NCI-H2227 treated with DMSO at 0.1 percent for 48 hours (cell line): ENCODE measurements at places on chromosomes 2 and 18.

DNA sequence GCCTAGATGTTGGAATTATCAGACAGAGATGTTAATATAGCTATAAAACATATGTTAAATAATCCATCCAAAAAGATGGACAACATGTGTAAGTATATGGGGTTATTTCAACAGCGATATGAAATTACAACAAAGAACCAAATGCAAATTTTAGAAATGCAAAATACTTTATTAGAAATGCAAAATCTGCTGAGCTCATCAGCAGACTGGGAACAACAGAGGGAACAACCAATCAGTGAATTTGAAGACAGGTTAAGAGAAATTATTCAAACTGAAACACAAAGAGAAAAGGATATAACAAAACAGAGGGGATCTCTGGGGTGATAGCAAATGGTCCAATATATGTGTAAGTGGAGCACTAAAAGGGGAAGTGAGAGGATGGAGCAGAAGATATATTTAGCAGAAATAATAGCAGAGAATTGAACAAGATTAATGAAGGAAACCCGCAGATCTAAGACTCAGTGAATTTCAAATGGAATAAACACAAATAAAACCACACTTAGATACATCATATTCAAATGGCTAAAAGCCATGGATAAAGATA is 13.5 kb upstream of the HS6ST1 start:
- no peak for DNase-seq

GRCh38 chr2:7373156-7373555 is 455.9 kb downstream of the RNF144A start:
- no peak for DNase-seq

DNA sequence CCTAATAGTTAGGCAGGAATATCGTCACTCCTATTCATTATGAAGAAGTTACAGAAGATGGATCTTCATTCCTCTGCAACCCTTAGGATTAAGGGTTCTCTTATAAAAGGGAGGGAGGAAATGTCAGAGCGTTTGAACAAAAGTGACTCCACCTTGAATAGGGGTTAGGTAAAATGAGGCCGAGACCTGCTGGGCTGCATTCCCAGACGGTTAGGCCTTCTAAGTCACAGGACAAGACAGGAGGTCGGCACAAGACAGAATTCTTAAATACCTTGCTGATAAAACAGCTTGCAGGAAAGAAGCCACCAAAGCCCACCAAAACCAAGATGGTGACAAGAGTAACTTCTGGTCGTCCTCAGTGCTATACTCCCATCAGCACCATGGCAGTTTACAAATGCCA is 147.6 kb downstream of the CDCA7 start:
- no peak for DNase-seq

GRCh38 chr2:72442270-72442669 is 294.6 kb upstream of the CYP26B1 start:
- no peak for DNase-seq

DNA sequence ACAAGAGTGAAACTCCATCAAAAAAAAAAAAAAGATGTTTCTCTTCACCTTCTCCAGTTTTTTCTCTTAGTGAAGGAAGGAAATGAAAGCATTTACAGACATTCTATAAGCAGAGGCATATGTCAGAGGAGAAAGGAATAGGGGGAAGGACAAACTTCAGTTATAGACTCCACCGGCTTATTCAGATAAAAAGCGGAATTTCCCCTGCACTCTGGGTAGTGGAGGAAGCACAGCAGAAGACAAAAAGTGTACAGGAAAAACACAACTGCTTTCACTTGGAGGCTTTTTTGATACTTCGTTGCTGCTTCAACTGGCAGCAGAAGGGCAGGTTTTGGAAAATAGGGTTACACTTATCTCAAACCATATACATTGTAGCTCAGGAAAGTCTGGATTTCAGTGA is 3.2 kb upstream of the MGAT4A start:
- no peak for DNase-seq

DNA sequence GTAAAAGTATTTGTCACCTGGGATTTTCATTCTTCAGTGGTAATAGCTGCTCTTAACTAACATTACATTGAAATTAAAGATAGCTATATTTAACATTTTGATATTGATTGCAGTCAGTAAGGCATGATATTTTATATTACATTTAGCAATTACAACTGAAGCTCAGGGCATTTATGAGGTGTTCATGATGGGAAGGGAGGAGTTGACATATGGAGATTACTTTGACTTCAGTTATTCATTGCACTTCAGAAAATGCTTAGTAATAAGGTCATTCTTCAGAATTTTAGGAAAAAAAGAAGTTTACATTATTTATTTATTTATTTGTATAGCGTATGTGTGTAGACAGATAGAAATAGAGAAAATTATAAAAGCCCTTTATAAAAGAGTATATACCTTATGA is 352.0 kb downstream of the GALNT13 start:
- no peak for DNase-seq

GRCh38 chr2:43305517-43305916 is 79.1 kb upstream of the ZFP36L2 start:
- no peak for DNase-seq

- no peak for DNase-seq
These were observed 75.6 kb upstream of the OTX1 start for GRCh38 chr2:62974999-62975398.

DNA sequence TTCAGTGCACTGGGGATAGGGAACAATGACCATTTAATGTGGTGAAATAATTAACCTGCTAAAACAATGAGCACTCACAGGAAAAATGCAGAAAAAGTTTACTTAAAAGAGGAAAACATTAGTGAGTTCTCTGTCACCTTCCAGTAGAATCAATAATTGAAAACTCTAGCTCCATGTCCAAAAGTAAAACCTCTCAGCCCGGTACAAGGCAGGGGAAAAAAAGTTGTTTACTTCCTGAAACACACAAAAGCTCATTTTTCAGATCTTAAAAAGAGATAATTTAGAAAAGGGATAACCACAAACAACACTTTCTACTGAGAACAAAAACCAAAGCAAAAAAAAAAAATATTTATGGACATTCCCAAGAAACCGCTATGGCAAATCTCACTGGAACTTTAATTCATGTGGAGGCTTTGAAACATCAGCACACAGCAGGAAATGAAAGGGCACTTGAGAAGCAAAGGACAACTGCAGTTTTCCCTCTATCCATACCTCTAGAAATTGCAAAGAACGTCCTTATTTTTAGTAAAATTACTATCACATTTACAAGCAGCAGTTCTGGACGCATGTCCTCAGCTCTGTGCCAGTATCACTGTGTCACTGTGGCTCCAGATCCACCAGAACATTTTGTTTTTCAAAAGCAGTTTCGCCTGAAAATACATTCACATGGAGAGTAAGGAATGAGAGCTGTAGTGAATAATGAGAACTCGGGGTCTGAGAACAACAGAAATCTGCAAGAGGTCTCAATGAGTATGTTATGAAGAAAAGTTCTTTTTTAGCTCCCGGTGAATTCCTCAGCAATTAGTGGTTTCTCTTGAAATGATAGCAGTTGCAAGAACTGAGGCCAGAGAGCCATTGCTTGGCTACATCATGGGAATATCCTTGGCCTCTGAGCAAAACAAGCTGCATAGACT is 44.7 kb upstream of the DNAH7 start:
- DNase-seq = peak; percentile 46

GRCh38 chr2:169478339-169478738 is 955 bp upstream of the BBS5 start:
- DNase-seq = no peak

- DNase-seq = no peak
These were observed 31.9 kb downstream of the CCBE1 start for GRCh38 chr18:59665057-59666006.

GRCh38 chr2:120774557-120775160 is 39.0 kb downstream of the GLI2 start:
- DNase-seq = no peak
